ENCODE measurements at places on chromosomes 6 and 20. TPM values are rescaled to one million over a fixed set of nuclear protein-coding genes. Genes with fewer than 3 reads are reported as not detected.
A peak's percentile ranks its signal among the peaks of the same experiment; 100 is the strongest.

DNA sequence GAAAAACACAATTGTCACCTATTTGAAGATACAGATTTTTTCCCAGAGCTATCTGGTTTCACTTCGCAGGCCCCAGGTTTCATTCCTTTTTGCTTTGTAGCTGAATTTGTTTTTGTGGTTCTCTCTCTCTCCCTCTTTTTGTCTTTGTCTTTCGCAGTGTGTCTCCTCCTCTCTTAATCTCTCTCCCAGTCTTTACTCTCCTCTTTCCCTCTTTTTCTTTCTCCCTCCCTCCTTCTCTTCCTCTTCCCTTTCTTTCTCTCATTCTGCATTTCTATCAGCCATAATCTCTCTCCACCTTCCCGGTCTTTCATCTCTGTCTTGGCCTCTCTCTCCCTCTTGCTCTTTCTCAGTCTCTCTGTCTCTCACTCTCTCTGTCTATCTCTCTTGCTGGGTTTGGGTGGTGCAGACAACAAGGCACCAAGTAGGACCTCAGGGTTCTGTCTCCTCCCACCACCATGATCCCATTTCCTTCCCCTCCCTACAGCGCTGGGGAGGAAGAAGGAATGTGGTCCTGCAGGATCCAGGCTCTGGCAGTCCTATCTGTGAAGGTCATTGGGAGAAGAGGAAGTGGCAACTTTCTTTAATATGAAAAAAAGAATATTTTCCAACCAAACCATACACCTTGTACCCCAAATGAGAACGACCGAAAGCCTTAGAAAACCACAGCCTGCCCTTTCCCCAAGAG, 63.2 kb downstream of the BANF2 start:
- H3K36me3 ChIP-seq, result no peaks in the 10 kb centered on the region
- no peak overlapping the region for H3K27ac ChIP-seq
- no peak overlapping the region for H3K4me3 ChIP-seq
- peaks cover 4% of the 10 kb centered on the region for H3K27me3 ChIP-seq
- no peaks in the 10 kb centered on the region for H3K4me1 ChIP-seq
- no peak for DNase-seq

DNA sequence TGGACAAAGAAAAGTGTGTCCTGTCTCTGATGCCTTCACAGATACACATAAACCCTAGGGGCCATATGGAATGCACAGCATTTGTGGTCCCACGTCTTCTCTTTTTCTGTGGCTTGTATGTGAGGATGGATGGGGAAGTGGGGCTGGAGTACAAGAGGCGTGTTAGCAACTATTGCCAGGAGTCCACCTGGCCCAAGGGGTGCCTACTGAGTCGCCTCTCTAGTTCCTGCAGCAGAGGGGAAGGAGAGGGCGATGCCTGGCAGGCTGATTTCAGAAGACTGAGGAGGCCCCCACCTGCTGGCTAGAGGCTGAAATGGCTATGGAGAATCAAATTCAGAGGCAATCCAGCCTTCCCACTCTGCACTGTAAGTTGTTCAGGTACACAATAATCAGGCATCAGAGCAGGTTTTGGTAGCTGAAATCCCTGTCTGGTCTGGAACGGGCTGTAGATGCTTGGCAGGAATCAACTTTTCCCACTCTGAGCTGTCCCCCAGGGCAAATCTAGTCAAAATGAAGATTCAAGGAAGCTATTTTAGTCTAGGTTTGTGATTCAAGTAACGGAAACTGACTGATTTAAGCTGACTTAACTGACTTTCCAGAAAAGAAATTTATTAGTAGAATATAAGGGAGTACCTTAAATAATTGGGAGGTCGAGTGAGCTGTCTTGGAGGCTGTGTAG, 14.9 kb upstream of the PPARD start:
- peak; percentile 55 for DNase-seq
- H3K27me3 ChIP-seq, result no peaks in the 10 kb centered on the region
- H3K27ac ChIP-seq, result no peak overlapping the region
- no peaks in the 10 kb centered on the region for H3K4me1 ChIP-seq
- no peaks in the 10 kb centered on the region for H3K36me3 ChIP-seq
- H3K4me3 ChIP-seq, result no peak overlapping the region

DNA sequence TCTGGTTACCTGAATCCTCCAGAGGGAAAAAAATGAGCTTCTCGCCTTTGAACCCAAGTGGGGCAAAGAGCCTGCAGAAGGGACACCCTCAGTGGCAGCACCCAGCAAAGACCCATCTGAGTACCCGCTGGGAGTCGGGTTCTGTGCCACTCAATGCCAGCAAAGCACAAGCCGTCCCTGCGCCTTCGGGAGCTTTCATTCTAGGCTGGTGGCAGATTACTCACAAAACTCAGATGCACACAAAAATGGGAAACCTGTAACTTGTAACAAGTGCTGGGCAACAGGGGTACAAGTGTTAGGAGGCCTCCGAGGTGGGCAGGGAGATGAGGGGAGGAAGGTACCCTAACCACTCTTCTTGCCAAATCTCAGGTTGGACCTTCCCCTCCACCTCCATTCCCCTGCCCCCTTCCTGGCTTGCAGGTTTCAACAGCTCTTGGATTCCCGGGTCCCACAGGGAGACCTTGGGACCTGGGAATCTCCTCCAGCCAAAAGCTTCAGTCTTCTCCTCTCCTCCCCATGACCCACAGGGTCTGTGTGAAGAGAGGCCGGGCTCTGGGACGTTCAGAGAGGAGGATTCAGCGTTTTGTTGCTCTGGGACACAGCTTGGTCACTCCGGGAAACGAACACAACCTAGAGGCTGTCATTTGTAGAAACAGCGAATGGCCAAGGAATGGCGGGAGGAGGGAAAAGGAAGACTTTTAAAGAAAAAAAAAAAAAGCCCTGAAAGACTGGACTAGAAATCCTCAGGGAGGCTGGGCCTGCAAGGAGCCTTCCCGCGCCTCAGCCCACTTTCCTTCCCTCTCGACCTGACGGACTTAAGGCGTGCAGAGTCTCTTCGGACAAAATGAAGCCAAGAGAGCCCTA, 1.2 kb upstream of the PARD6B start:
- peaks cover 9% of the 10 kb centered on the region for H3K4me1 ChIP-seq
- H3K27me3 ChIP-seq, result peaks cover 3% of the 10 kb centered on the region
- no peaks in the 10 kb centered on the region for H3K36me3 ChIP-seq
- peak overlapping the region; percentile 20 for H3K27ac ChIP-seq
- no peak for DNase-seq

DNA sequence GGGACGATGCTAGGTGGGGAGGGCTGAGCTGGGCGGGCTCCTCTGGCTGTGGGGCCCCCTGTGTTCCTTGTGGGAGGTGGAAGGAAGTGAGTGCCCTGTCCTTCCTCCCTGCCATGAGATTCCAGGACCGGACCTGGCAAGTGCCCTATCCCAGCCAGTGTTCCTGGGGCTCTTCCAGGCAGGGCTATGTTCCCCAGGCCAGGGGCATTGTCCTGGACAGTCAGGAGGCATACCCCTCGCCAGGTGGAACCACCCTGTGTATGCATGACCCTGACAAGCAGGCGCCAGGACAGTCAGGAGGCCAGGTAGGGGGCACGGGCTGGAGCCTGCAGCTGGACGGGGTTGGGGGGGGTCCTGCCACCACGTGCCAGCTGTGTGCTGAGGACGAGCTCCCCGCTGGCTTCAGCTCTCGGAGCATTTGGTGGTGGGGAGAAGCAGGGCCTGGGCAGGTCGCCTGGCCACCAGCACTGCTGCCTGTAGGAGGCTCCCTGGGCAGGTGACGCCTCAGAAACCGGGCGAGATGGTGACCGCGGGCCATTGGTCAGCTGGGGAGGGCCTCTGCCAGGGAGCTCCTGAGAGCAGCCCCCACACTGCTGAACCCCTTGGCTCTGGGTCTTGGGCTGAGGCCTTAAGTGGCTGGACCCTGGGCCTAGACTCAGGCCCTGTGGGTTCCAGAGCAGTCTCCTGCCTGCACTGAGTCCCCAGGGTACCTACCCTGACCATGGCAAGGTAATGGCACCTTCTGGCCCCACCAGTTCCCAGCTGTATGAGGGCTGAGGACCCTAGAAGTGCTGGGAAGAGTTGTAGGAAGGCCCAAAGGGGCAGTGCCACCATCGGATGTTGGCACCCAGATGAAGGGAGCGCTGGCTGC, 694 bp downstream of the SLC17A9 start:
- no peak overlapping the region for H3K4me3 ChIP-seq
- peaks cover 13% of the 10 kb centered on the region for H3K4me1 ChIP-seq
- no peak for DNase-seq
- H3K27me3 ChIP-seq, result no peaks in the 10 kb centered on the region
- peaks cover 23% of the 10 kb centered on the region for H3K36me3 ChIP-seq

GRCh38 chr6:75279418-75279817, 5.2 kb downstream of the TMEM30A start:
- H3K4me1 ChIP-seq, result peaks cover 17% of the 10 kb centered on the region
- H3K27ac ChIP-seq, result no peak overlapping the region
- H3K36me3 ChIP-seq, result peaks cover 1% of the 10 kb centered on the region

GRCh38 chr6:90947184-90948064, 360.6 kb upstream of the MAP3K7 start:
- no peaks in the 10 kb centered on the region for H3K36me3 ChIP-seq
- no peak for DNase-seq
- H3K27me3 ChIP-seq, result no peaks in the 10 kb centered on the region
- no peak overlapping the region for H3K27ac ChIP-seq
- H3K4me3 ChIP-seq, result no peak overlapping the region

GRCh38 chr20:23680146-23680545, 8.7 kb downstream of the CST4 start:
- H3K27ac ChIP-seq, result no peak overlapping the region
- H3K4me3 ChIP-seq, result no peak overlapping the region
- peaks cover 5% of the 10 kb centered on the region for H3K27me3 ChIP-seq
- H3K36me3 ChIP-seq, result no peaks in the 10 kb centered on the region
- no peak for DNase-seq
- H3K4me1 ChIP-seq, result no peaks in the 10 kb centered on the region

- DNase-seq, result no peak
- no peaks in the 10 kb centered on the region for H3K4me1 ChIP-seq
- H3K27me3 ChIP-seq, result no peaks in the 10 kb centered on the region
- H3K27ac ChIP-seq, result peak overlapping the region; percentile 57
These were observed 538 bp upstream of the ENPP1 start for GRCh38 chr6:131807321-131807643.

DNA sequence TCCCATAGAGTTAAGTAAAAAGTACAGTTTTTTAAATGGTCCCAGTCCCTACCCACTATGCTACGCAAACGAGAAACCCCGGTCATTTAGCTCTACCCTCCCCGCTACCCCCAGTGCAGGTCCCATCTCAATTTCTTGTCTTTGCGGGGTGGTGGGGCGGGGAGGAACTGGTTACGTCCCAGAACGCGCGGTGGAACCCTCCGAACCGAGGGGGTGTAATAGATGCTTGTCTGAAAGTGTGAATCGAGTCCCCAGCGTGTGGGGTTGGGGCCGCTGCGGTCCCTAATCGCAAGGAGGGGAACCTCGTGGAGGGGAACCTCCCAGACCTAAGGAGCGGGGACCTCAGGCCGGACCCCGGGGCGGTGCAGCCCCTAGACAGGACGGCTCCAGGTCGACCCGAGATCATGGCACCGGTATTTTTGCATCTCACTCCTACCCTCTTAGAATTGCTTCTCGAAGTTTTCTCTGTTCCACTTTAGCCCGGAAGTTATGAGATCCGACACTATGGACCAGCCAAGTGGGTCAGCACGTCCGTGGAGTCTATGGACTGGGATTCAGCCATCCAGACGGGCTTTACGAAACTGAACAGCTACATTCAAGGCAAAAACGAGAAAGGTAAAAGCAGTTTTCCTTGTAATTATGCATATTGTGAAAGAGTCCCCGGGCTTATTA, 779 bp downstream of the HEBP2 start:
- peaks cover 5% of the 10 kb centered on the region for H3K4me1 ChIP-seq
- peaks cover 23% of the 10 kb centered on the region for H3K36me3 ChIP-seq
- peak overlapping the region; percentile 79 for H3K4me3 ChIP-seq
- no peak for DNase-seq

DNA sequence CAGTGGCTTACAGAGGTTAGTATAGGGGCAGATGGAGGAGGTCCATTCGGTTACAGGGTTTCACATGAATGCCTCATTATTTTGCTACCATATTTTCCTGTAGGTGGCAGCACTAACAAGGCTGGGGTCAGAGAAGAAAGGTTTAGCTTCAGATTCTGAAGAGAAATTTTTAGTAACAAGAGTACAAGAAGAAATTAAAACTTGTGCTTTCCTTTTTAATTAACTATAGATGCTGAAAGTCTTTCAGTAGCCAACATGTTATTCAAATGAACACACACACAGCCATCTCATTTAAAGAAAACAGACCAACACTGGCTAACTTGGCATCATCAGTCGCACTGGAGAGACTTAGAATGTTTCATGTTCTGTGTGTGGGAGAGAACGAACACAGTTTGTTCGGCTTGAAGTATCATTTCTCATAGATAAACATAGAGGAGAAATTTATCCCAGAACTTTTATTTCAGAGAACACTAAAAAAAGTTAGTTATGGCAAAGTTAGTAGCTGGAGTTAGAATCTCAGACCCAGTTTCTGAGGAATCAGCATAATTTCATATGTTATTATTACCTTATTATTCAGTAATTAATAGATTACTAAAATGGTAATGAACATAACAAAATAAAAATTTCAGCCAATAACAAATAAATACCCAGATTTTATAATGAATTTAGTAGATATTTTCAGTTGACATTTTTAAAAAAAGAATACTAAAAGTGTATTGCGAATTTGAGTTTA, 314.0 kb upstream of the RSPO3 start:
- H3K27me3 ChIP-seq, result no peaks in the 10 kb centered on the region
- peak; percentile 55 for DNase-seq
- H3K36me3 ChIP-seq, result no peaks in the 10 kb centered on the region
- no peak overlapping the region for H3K4me3 ChIP-seq
- H3K4me1 ChIP-seq, result no peaks in the 10 kb centered on the region

- H3K36me3 ChIP-seq, result peaks cover 3% of the 10 kb centered on the region
- DNase-seq, result peak; percentile 58
- no peaks in the 10 kb centered on the region for H3K27me3 ChIP-seq
- peaks cover 2% of the 10 kb centered on the region for H3K4me1 ChIP-seq
- no peak overlapping the region for H3K27ac ChIP-seq
These were observed 33.8 kb downstream of the ZNF217 start for GRCh38 chr20:53559816-53560215.

DNA sequence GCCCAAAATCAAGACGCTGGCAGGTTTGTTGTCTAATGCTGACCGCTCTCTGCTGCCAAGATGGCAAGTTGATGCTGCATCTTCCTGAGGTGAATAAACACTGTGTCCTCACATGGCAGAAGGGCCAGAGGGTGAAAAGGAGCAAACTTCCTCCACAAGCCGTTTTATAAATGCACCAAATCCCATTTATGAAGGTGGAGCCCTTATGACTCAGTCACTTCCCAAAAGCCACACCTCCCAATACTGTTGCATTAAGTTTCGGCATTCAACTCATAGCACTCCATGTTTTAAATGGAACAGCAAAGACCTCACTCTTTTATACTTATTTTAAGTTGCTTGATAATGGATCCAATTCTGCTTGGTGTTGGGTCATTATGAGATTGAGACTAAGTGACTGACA, 316.6 kb downstream of the RFPL4B start:
- peaks cover 3% of the 10 kb centered on the region for H3K4me1 ChIP-seq
- H3K27ac ChIP-seq, result no peak overlapping the region
- no peaks in the 10 kb centered on the region for H3K27me3 ChIP-seq

Gene CENPW
- 15.0 TPM for total RNA-seq

Gene ZHX3
- 28.0 TPM for total RNA-seq

Gene TRPC4AP
- total RNA-seq, result 39.4 TPM

Gene SUPT3H
- 4.2 TPM for total RNA-seq

Gene ENPP4
- under 0.01 TPM for total RNA-seq

Gene KCNQ2
- total RNA-seq, result not detected

Gene CBLN4
- total RNA-seq, result not detected

Gene CYP24A1
- total RNA-seq, result not detected
